ENCODE measurements at places on chromosomes 1 and 21. TPM values are rescaled to one million over a fixed set of nuclear protein-coding genes. Genes with fewer than 3 reads are reported as not detected.
A peak's percentile ranks its signal among the peaks of the same experiment; 100 is the strongest.

DNA sequence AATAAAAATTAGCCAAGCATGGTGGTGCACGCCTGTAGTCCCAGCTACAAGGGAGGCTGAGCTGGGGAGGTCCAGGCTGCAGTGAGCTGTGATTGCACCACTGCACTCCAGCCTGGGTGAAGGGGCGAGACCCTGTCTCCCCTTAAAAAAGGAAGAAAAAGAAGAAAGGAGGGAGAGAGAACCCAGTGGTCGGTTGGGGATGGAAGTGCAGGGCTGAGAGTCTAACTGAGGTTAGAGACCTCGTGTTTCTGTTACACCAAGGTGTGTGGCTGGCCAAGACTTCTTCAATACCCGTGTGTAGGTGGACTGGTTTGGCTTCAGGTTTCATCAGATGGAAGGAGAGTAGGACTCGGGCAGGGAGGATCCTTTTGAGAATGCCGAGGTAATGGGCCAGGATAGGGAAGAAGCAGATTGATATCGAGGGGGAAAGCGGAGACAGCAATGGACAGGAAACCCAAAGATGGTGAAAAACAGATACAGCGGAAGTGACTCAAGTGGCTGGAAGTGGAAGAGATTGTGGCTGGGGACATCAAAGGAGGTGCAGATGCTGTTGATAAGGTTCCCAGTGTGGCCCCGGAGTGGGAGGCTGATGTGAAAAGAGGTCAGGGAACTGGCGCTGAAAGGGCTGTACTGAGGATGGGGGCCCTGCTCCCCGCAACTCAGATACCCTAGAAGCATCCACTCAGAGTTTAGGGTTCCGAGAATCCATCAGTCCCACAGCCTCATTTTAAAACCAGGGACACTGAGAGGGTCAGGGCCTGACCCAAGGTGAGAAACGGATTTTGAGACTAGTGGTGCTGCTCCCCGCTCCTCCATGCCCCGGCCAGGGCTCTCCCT, 681 bp upstream of the UBXN10 start:
- H3K27ac ChIP-seq = peak overlapping the region; percentile 86
- H3K36me3 ChIP-seq = no peaks in the 10 kb centered on the region
- DNase-seq = peak; percentile 60
- H3K4me3 ChIP-seq = peak overlapping the region; percentile 75
- no peaks in the 10 kb centered on the region for H3K27me3 ChIP-seq

- no peak for DNase-seq
- H3K4me3 ChIP-seq = no peak overlapping the region
- no peaks in the 10 kb centered on the region for H3K27me3 ChIP-seq
- H3K27ac ChIP-seq = no peak overlapping the region
- H3K36me3 ChIP-seq = no peaks in the 10 kb centered on the region
Measured at GRCh38 chr1:226821719-226822085, 48.7 kb upstream of the PSEN2 start.

DNA sequence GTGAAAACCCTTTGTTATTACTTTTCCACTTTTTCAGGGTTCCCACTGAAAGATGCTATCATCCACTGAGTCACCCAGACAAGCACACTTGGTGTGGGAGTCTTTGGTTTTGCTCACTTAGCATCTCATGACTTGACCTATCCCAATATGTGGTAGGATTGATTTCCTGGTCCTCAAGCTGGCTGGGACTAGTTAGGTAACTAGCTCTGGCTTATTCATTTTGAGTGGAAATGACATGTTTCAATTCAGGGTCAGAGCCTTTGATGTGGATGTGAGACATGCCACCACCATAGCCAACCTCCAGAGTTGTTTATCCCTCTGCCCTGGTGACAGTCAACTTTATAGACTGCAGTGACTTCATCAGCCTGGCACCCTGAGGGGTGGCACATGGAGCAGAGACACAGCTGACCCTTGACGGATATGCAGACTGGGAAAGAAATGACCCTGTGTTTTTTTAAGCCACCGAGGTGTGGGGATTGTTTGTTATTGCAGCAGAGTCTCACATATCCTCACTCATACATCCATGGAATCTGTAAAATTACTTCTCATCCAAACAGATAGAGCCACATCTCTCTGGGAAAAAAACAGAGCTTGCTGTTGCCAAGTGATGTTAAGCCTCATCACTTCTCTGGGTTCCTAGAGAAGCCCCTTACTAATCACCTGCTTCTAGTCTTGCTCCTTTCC, 699.9 kb downstream of the MATN1 start:
- no peak overlapping the region for H3K27ac ChIP-seq
- no peak overlapping the region for H3K4me3 ChIP-seq
- H3K4me1 ChIP-seq = no peaks in the 10 kb centered on the region
- H3K36me3 ChIP-seq = no peaks in the 10 kb centered on the region
- no peak for DNase-seq

The CCDC185 gene
- total RNA-seq = not detected

The OR10J1 gene
- not detected for total RNA-seq

GRCh38 chr1:232562855-232563510, 67.0 kb downstream of the SIPA1L2 start:
- no peak overlapping the region for H3K27ac ChIP-seq
- no peak for DNase-seq
- H3K36me3 ChIP-seq = no peaks in the 10 kb centered on the region
- no peaks in the 10 kb centered on the region for H3K27me3 ChIP-seq
- no peak overlapping the region for H3K4me3 ChIP-seq

The FAM131C gene
- total RNA-seq = 0.62 TPM

DNA sequence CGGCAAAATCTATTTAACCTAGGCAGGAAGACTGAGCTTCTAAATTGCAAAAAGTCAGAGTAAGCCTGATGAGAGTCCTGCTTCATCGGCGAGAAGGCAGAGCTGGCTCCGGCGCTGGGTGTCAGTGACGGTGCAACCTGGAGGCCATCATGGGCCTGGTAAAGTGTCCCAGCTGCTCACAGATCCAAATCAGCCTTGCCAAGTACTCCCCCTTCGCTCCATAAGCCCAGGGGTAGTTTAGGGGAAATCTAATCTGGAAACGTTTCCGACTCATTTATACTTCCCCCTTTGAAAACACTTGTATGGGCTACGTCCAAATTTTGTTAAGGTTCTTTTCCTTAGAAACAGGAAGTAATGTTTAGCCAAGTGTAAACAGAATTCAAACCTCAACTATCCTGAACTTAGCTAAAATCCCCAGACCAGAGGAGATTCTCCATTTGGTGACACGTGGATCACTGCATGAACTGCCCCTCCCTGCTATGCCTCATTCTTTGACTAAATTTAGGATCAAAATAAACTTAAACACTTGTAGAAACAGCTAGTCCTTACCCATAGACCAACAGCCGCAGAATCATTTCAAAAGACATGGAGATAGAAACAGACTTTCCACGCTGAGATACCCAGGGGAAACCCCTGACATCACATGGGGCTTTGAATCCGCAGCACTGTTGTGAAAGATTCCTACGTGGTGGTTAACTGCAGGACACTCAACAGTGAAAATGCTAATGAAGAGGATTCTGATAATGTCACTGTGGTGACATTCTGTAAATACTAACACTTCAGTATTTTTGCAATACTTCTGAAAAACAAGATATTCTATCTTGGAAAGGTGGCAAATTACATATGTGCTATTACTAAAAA, 172.7 kb downstream of the TGFBR3 start:
- no peak overlapping the region for H3K4me3 ChIP-seq
- H3K27me3 ChIP-seq = no peaks in the 10 kb centered on the region
- no peak for DNase-seq
- peaks cover 13% of the 10 kb centered on the region for H3K4me1 ChIP-seq
- peaks cover 19% of the 10 kb centered on the region for H3K36me3 ChIP-seq
- H3K27ac ChIP-seq = peak overlapping the region; percentile 38

DNA sequence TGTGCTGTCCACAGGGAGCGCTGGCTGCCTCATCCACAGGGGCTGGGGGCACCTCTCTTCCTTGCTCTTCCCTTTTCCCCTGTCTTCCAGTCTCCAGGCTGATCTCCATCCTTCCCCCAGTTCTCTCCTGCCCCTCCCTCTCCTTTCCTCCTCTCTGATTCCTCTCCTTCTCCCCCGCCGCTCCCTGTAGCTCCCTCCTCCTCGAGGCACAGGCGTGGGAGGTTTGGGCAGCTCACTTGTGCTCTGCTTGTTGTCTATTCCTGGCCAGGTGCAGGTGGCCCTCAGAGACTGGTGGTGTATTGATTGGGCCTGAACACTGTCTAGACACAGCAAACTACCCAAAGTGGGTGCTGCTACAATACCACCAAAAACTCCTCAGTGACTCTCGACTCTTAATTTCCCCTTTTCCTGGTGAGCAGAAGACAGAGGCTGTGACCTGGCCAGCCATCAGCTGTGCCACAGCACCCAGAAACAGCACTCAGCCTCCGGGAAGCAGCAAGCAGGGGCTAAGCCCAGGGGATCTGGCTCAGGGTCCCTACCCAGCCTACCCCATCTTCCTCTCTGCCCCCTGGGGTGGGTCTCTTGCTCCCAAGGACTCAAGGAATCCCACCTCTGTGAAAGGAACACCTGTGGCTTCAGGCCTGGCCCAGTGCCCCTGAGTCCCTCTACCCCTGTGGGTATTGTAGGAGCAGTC, 93.3 kb downstream of the DDX20 start:
- no peaks in the 10 kb centered on the region for H3K36me3 ChIP-seq
- H3K4me1 ChIP-seq = no peaks in the 10 kb centered on the region
- no peak overlapping the region for H3K4me3 ChIP-seq

The AGT gene
- total RNA-seq = not detected

- H3K36me3 ChIP-seq = no peaks in the 10 kb centered on the region
- no peak overlapping the region for H3K27ac ChIP-seq
- H3K4me1 ChIP-seq = no peaks in the 10 kb centered on the region
- no peak overlapping the region for H3K4me3 ChIP-seq
Measured at GRCh38 chr1:75632350-75632949, 21.5 kb upstream of the SLC44A5 start.

The ETV3L gene
- total RNA-seq = not detected

GRCh38 chr1:11893907-11894251, 32.3 kb downstream of the KIAA2013 start:
- DNase-seq = peak; percentile 78
- no peaks in the 10 kb centered on the region for H3K36me3 ChIP-seq
- no peak overlapping the region for H3K4me3 ChIP-seq
- H3K27me3 ChIP-seq = peaks cover 13% of the 10 kb centered on the region
- H3K27ac ChIP-seq = no peak overlapping the region
- no peaks in the 10 kb centered on the region for H3K4me1 ChIP-seq

The LIPI gene
- total RNA-seq = not detected
